Stimulated activated CD8-positive, alpha-beta memory T cell treated with anti-CD3 and anti-CD28 coated beads, Interleukin-7, amount 100 ng/mL, for 1 hour (primary cell): ENCODE measurements at places on chromosomes 16 and 17.

DNA sequence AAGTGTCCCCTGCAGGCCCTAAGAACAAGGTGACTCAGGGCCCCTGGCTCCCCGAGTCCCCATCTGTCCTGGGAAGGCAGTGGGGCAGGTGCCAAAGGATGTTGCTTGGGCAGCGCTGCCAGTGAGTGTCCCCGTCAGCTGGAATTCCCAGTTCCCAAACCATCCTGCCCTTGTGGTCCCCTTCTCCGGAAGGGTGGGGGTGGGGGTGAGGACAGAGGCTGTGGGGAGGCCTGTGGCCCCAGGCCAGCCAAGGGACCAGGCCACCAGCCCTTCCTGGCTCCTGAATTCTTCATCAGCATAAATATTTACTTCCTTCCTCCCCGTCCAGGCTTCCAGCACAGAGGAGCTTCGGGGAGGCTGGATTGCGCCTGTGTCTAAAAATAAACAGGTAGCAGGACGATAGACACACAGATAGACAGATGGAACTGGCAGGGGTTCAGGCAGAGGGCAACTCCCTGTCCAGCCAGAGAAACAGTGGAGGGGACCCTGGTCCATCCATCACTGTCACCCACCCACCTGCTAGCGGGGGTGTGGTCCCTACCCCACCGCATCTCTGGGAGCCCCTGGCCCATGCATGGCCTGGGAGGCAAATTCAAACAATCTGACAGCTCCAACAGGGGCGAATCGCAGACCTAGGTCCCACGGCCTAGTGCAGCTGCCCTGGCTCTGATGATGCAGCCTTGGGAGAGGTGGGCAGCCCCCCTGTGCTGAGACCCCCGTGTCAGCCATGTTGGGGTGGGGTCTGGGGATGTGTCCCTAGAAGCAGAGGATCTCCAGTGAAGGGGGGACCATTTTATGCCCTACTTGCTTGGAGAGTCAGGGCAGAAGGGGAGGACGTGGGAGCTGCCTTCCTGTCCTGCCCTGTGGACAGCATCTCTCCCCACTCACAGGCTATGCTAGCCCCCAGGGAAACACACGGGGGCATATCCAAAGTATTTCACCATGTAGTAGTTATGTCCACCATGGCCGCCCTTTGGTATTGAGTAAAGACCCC, 13.2 kb downstream of the GLIS2 start:
- no peak for DNase-seq

DNA sequence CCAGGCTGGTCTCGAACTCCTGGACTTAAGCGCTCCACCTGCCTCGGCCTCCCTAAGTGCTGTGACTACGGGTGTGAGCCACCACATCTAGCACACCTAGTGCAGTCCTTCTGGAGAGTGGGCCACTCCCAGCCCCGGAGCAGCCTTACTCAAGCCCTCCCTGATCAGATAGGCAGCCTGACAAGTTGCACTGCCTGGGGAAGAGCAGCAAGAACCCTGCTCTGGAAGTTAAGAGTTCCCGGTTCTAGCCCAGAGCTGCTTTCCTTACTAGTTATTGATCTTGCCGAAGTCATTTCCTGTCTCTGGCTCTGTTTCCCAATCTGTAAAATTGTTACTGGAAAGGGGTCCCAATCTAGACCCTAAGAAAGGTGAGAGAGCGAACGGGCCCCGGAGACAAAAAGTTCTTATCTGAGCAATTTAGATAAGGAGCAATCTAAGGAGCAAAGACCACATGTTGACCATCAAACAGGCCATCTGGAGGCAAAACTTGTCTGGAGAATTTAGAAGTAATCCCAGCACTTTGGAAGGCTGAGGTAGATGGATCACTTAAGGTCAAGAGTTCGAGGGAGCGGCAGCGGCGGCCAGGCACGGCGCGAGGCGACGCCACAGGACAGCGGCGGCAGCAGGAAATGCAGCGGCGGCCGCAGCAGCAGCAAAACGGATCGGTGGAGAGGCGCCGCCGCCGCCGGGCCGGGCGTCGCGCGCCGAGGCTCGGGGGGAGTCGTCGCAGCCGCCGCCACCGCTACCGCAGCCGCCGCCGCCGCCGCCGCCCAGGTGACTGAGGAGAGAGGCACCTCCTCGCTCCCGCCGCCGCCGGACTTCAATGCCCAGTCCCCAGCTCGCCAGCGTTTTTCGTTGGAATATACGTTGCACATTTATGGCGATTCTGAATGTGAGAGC, 4.3 kb upstream of the NAGLU start:
- DNase-seq: no peak

GRCh38 chr16:69239851-69240250, 52.9 kb downstream of the SNTB2 start:
- no peak for DNase-seq

GRCh38 chr17:78001612-78002011, 43.1 kb downstream of the TNRC6C start:
- no peak for DNase-seq

DNA sequence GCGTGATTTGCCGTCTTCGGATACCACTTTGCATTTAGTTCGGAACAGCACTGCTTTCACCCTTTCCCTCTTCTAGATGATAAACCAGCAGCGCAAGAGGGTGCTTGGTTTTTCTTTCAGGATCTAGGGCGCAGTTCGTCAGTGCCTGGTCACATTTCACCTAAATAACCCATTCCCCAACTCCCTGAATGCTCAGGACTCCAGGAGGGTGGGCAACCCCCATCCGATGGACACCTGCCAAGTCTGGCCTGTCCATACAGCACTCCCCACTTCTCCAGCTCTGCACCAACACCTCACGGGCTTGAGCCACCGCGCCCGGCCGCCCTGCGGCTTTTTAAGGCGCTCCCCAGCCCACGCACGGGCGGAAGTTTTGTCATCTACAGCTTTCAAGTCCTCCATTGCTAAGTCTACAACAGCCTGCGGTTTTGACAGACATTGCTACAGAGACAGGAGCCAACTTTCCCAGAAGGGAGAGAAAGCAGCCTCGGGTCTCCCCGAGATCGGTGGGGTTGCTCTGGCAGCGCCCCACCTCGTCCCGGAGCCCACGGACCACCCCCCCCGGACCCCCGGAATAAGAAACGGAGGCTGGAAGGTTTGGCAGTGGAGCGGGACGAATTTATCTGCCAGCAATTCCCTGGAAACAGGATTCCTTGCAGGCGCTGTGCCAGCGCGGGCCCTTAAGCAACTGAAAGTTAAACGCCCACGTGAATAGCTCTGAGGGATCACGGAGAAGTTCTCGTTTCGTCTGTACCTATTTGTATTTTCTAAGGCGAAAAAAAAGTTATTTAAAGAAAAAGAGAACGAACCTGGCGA, 38.6 kb upstream of the SLFN13 start:
- DNase-seq: peak; percentile 48

DNA sequence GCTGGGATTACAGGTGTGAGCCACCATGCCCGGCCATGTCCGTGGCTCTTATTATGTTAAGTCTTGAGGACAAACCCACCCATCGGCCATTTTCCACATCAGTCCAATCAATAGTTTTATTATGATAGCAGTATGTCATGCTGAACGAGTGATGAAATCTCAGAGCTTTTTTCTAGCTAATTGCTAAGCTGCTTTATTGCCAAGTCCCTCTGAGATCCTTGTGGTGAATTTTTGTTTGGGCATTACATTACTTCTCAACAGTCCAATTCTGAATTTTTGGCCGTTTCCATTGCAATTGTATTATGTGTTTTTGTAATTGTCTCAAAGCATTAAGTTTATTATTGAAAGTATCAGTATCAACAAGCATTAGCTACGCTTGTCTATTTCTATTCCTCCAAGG, 10.9 kb downstream of the RNF112 start:
- DNase-seq: no peak

GRCh38 chr17:79484600-79485418, 126.0 kb downstream of the RBFOX3 start:
- DNase-seq: no peak
